ENCODE measurements at places on chromosomes 6 and 20. TPM values are rescaled to one million over a fixed set of nuclear protein-coding genes. Genes with fewer than 3 reads are reported as not detected.

- DNase-seq: no peak
Measured at GRCh38 chr20:48975955-48976354, 54.4 kb downstream of the ARFGEF2 start.

DNA sequence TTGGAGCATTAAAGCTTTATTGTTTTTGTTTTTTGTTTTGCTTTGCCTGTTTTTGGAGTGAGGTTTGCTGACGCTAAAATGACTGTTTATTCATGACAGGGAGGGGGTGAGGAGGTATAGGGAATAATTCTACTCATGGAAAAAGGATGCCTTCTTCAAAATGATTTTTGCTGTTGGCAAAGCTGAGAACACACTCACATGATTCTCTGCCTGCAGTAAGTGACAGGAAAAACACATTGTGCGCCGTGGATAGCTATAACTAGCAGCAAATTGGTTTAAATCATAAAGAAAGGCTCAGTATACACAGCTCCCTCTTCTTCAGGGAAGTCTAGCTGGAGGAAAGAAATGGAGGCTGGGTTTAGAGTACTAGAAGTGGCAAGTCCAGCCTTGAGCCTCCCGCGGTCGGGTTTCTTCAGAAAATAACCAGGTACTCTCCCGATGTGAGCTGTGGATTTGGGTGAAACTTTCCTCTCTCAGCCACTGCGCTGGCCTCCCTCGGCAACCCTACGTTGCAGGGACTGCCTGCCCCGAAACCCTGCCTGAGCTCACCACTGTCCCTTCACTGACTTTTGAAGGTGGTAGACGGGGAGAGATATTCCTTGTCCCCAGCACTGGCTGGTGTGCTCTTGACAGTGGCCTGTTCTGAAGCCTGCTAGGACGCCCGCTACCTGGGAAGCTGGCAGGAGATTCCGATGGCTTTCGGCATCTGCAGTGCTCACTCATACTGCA is 278.2 kb downstream of the NRN1 start:
- no peak for DNase-seq

- no peak for DNase-seq
Measured at GRCh38 chr6:68958327-68958726, 323.2 kb downstream of the ADGRB3 start.

DNA sequence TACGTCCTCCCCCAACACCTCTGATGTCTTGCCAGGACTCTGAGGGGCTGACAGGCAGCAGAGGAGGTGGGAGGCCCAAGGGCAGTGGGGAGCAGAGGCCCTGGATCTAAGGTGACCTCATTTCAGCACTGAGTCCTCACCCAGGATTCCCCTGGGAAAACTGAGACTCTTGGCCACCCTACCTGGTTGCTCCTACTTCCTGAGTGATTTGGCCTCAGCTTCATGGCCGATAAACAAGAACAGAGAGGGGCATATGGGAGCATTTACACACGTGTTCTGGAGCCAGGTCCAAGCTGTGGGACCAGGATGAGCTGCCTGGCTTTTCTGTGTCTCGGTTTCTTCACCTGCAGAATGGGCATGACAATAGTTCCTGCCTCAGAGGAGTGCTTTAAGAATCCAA is 133.8 kb downstream of the ANKRD60 start:
- no peak for DNase-seq

FOXC1 gene
- total RNA-seq: 1.8 TPM

Data from heart left ventricle (tissue), 16 donors.